Esophagus muscularis mucosa (tissue), 4 donors: ENCODE measurements at places on chromosomes 11 and 22. TPM values are rescaled to one million over a fixed set of nuclear protein-coding genes. Genes with fewer than 3 reads are reported as not detected.

The LMO2 gene
- total RNA-seq: 13.3 TPM

The RNF121 gene
- total RNA-seq: 13.8 TPM

The INSC gene
- total RNA-seq: 2.2 TPM

The DCDC1 gene
- not detected for total RNA-seq

The ABCG4 gene
- 0.42 TPM for total RNA-seq

The RPS3 gene
- 1,444 TPM for total RNA-seq

The FAM83F gene
- total RNA-seq: 0.66 TPM

The ELMOD1 gene
- 0.39 TPM for total RNA-seq

The ASCL2 gene
- total RNA-seq: 0.83 TPM

The SLC22A9 gene
- not detected for total RNA-seq

The GSTT2B gene
- total RNA-seq: 9.9 TPM

The SLN gene
- not detected for total RNA-seq

The OR8G5 gene
- not detected for total RNA-seq

The DNAL4 gene
- total RNA-seq: 9.3 TPM

The RAD9A gene
- 12.6 TPM for total RNA-seq

The DNAJB7 gene
- not detected for total RNA-seq

The CADM1 gene
- total RNA-seq: 15.7 TPM

The HTATIP2 gene
- 54.7 TPM for total RNA-seq

The USH1C gene
- total RNA-seq: not detected

The TEX54 gene
- not detected for total RNA-seq

The TSSK2 gene
- not detected for total RNA-seq

The DDI1 gene
- not detected for total RNA-seq

The TTLL1 gene
- 7.3 TPM for total RNA-seq

The SAA4 gene
- total RNA-seq: not detected

The ARL14EP gene
- 29.1 TPM for total RNA-seq

The KCTD17 gene
- total RNA-seq: 26.3 TPM

The OR2AG1 gene
- total RNA-seq: not detected

The SPINDOC gene
- total RNA-seq: 25.8 TPM

The CDC42BPG gene
- not detected for total RNA-seq

The SCGB1C1 gene
- not detected for total RNA-seq

The YWHAH gene
- total RNA-seq: 232 TPM

The C22orf23 gene
- not detected for total RNA-seq

The AIP gene
- total RNA-seq: 68.1 TPM

The PATE4 gene
- not detected for total RNA-seq

The RGL4 gene
- total RNA-seq: 0.50 TPM

The RIBC2 gene
- total RNA-seq: not detected

The SLC3A2 gene
- 123 TPM for total RNA-seq

The ADAMTS8 gene
- total RNA-seq: 25.7 TPM
